ENCODE measurements at places on chromosomes 11 and 22.

- DNase-seq, result no peak
Measured at GRCh38 chr11:606245-606644, 9.5 kb downstream of the IRF7 start.

DNA sequence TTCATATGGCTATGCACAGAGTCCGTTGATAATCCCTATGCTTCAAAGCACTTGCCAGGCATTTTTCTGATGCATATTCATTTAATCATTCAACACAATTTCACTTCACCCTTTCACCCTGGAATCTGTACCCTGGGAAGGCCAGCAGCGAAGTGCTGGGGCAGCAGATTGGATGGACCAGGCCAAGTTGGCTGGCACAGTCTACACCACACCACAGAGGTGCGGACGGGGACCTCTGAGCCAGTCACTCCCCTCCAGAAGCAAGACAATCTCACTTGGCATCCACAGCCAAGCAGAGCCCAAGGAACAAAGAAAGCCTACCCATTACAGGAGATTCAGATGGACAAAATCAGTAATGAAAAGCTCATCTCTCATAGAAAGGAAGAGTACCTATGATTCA is 130.2 kb downstream of the GALNT18 start:
- no peak for DNase-seq

DNA sequence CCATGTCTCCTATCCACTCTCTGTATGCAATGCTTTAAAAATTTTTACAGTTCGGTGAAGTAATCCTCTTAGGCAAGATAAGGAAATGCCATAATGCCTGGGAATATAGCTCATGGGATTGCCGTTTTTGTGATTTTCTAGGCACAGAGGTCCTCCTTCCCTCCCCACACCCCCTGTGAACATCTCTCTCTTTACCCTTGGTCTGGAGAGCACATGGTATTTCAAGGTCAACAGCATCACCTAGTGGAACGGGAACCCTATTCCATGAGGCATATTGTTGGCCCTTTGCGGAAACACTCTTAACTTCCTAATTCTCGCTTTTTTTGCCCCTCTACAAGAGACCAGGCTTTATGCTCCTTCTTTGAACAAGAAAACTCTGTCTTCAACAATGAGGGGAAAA is 8.8 kb downstream of the NXPE4 start:
- DNase-seq, result no peak

- no peak for DNase-seq
Measured at GRCh38 chr11:25953006-25953405, 378.9 kb upstream of the ANO3 start.

GRCh38 chr11:126680131-126680530 is 320.4 kb downstream of the KIRREL3 start:
- DNase-seq, result no peak

GRCh38 chr22:42892571-42893316 is 35.7 kb upstream of the ARFGAP3 start:
- no peak for DNase-seq

- no peak for DNase-seq
Measured at GRCh38 chr11:85886089-85887056, 31.2 kb downstream of the CCDC83 start.

- no peak for DNase-seq
Measured at GRCh38 chr22:46795845-46796565, 33.6 kb downstream of the TBC1D22A start.

DNA sequence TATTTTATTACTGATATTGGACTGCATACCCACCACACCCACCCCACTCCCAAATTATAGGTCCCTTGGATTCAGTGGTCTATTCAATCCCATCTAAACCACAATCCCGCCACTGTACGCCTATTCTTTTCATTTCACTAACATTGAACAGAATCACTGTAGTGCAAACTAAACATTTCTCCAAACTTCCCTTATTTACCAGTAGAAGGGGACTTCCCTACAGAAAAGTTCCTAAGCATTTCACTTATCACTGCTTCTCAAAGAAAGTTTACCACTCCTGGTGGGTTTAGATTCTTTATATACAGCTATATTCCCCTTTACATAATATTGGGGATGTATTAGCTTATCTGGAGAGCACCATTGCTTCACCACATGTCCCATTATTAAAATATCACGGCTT is 29.3 kb downstream of the OR8B12 start:
- DNase-seq, result no peak
